Activated CD4-positive, alpha-beta T cell treated with anti-CD3 and anti-CD28 coated beads for 36 hours (primary cell): ENCODE measurements at places on chromosomes 1 and 21.

DNA sequence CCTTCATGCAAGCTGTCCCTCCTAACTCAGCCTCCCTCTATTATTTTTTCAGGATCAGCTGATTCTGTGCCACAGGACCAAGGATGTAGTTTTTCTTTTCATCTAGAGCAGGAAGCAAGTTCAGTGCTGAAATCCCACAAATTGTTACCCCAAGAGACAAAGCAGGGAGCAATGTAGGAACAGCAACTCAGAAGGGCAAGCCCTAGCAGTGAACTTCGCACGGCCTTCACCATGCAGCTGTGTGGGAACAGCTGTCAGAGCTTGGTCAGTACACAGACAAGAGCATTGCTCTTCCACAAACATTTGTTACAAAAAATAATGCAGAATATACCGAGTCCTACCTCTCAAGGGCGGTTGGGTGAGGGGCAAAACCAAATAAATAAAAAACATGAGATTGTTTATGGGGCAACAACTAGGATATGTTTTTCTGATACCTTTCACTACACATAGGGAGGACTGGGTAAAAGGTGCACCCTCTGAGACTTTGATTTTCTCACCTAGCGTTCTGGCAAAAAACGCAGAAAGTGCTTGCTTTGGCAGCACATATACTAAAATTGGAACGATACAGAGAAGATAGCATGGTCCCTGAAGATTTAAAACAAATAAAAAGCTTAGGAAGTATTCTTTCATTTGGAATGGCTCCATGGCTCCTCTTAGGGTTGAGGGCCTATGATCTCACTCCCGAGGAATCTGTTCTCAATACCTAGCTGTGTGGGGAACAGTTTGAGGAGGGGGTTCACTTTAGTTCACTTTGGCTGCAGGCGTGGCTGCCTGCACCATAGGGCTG lies 37.1 kb upstream of the ANGPTL7 start:
- DNase-seq, result no peak

GRCh38 chr1:40386359-40386723 lies 12.8 kb downstream of the SMAP2 start:
- DNase-seq, result no peak

DNA sequence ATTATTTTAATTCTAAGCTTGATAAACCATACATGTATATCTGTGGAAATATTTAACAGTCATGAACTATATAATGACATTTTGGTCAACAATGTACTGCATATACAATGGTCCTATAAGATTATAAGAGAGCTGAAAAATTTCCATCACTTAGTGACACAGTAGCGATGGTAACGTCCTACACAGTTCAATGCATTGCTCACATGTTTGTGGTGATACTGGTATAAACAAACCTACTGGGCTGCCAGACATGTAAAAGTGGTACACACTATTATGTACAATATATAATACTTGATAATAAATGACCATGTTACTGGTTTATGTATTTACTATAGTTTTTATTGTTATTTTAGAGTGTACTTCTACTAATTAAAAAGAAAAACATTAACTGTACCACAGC lies 841.9 kb downstream of the LTN1 start:
- no peak for DNase-seq

DNA sequence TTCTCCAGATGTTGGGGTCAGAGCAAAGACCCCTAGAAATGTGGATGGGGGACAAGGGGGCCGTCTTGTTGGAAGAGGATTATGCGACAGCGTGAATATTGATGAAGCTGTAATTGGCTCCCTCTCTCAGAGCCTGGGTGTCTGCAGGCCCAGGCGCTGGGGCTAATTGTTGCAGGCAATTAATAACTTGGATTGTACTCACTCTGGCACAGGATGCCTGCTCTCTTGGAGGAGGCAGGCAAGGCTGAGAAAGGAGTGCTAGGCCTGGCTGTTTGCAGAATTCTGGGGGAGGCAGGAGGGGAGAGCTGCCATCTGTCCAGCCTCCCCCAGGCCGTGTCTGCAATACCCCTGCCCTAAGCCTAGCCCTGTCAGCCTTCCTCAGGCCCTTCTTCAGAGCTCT lies 4.1 kb upstream of the DISP3 start:
- DNase-seq, result no peak

DNA sequence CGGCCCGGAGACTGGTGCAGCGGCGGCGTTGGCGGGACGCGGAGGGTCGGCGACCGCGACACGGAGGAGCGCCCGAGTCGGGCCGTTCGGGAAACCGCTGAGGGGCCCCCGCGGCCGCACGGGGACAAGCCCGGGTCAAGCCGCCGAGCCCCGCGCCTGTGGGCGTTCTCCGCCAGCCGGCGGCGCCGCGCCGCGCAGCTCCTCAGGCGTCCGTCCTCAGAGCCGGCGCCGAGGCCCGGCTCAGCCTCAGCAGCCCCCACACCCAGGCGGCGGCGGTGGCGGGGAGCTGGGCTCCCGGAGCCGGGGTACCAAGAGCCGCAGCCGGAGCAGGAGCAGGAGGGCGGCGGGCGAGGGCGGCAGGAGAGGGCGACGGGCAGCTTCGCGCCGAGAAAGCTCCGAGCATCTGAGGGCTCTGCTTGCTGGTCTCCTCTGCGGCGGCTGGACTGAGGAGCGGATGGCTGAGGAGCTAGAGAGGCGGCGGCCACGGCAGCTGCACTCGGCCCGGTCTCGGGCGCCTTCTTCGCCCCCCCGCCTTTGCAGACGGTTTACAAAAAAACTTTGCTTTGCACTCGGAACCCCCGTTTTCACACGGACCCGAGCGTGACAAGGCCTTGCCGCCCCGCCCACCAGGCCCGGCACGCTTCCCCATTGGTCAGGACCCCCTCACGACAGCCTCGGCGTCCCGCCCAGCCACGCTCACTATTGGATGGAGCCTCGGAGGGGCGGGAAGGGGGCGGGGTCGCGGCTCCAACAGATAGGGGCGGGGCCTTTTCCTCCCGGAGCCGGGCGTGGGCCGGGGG lies at the start of gene SLC30A1:
Gene SLC30A1 (minus strand): TSS at position 522 of the 800 bp plus-strand sequence. CDS start 549 bp downstream, outside the sequence.
- peak; percentile 100 for DNase-seq
